ENCODE measurements at places on chromosomes 4 and X.

DNA sequence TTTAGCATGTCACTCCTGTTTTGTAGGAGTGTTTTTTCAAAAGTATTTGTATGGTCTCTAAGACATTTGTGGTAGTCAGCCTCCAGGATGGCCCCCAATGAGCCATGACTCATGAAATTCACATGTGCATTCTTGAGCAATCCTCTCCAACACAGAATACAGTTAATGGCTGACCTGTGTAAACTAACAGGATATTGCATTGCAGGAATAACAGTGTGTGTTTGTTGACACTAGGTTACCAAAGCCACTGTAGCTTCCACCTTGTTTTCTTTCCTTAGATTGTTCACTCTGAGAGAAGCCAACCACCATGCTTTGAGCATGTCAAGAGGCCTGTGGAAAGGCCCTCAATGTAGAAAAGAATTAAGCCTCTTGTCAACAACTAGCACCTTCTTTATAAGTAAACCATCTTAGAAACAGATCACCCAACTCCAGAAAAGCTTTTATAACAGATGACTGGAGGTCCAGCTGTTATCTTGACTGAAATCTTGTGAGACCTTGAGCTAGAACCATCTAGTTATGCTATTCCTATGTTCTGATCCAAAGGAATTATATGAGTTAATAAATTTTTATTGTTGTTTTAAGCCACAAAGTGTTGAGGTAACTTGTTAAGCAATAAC is 28.5 kb downstream of the TBCK start:
- no peak for DNase-seq

DNA sequence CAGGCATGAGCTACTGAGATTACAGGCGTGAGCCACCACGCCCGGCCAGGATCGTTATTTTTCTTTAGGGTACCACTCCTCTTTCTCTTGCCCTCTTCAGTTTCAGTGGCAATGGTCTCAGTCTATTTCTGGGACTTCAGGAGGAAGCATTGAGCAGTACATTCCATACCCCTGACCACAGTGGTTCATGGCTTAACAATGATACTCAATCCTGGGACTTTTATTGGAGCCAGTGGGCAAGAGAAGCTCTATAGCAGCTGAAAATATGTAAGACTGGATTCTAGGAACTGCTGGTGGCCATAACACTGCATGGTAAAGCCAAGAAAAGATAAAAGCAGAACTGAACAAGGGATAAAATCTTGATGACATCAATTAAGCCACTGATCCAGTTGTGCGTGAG is 5.8 kb upstream of the CCNA2 start:
- no peak for DNase-seq

DNA sequence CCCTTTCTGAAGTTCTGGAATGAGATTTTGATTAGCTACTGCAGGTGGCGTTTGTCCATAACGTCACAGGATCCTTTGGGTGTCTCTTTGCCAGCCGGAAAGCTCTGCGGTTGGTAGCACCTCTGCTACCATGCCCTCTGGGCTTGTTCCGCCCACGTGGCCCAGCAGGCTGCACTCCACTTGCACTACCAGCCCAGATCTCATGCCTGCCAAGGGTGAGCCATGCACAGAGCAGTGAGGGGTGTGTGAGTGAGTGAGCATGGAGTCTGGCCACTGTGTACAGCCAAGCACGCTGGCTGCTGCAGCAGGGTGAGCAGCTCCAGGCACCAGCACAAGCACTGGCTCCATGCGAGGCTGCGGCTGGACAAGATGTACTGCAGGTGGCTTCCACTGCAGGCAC is 6.6 kb upstream of the HNRNPD start:
- DNase-seq = no peak

DNA sequence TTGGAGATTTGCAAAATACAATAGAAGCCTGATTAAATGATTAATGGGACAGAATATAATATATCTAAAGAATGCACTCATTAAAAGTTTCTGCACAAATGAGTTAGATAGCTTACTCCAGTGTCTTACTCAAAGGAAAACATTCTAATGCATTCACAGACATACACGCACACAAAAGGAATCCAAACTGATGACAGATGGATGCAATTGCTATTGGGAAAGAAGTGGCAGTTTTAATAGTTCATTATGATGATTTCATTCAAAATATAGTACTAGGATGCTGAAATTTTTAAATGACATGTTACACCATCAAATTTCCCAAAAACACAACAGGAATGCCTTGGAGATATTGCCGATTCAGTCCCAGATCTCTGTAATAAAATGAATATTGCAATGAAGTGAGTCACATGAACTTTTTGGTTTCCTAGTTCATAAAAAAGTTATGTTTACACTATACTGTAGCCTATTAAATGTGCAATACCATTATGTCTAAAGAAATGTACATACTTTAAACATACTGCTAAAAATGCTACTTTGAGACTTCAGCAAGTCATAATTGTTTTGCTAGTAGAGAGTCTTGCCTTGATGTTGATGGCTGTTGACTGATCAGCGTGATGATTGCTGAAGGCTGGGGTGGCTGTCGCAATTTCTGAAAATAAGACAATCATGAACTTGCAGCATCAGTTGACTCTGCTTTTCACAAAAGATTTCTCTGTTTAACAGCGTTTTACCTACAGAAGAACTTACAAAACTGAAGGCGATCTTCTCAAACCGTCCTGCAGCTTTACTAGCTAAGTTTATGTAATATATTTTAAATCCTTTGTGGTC is 45.6 kb downstream of the BBS12 start:
- no peak for DNase-seq

DNA sequence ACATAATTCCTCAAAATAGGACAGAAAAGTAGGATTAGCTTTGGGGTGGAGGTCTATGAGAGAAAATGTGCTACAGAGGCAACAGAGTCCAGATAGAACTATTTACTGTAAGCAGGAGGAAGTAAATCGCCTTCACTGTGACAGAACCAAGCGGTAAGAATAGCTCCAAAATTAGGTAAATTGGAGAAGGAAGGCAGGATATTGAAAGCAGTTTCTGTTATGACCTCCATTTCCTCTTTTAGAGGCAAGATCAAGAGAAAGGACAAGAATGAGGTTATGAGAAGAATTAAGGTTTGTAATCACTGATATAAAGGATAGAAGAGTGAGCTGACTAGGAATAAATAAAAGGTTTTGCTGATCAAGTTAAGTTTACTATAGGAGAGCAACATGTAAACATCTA is 44.1 kb upstream of the NEUROG2 start:
- no peak for DNase-seq

- no peak for DNase-seq
Observed at GRCh38 chrX:155745792-155746191, 133.0 kb upstream of the TMLHE start.

GRCh38 chr4:109183931-109184490 is 118.4 kb downstream of the COL25A1 start:
- no peak for DNase-seq

- DNase-seq = no peak
Observed at GRCh38 chrX:41452565-41453356, 5.6 kb downstream of the NYX start.

All from activated T-cell treated with anti-CD3 and anti-CD28 coated beads, Interleukin-2, amount 50 U/mL, for 48 hours (primary cell).